NCI-H187 (cell line): ENCODE measurements at places on chromosomes 1 and 21.

DNA sequence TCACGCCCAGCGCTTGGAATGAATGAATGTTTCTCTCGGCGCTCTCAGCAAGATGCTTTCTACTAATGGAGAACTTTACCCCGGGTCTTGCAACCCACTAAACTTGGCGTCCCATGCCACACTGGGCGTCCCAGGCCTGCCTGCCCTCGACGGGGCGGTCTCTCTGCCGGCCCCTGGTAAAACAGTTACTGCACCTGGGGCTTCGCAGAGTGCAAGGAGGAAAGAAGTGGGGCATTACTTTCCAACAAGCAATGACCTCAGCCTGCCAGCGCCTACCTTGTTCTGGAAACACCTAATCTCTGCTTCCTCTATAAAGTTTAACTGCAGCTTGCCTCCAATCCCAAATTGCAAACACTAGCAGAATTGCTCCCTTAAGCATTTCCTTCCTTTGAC is 27.8 kb upstream of the NFIA start:
- DNase-seq, result no peak

DNA sequence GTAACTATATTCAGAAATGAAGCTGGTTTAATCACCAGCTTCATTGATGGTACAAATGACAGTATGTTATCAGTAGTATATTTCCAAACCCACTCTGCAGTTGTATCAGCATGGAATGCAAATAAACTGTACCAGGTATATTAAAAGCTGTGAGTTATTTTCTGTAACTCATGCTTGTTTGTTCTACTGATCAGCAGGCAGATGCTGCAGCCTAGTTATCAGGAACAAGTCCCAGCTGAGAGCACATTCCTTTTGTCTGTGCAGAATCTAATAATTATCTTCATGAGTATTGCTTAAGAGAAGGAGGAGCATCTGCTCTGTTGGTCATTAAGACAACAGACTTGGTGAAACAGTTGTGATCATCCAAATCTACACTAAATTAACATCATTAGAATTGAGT is 1331.1 kb downstream of the MRPL39 start:
- no peak for DNase-seq

- DNase-seq, result peak; percentile 64
Observed at GRCh38 chr1:21439721-21440629, at the start of gene NBPF3. TSS of gene NBPF3 (plus strand) at chr1:21440137. CDS start at chr1:21445087, 4,950 bp downstream.

DNA sequence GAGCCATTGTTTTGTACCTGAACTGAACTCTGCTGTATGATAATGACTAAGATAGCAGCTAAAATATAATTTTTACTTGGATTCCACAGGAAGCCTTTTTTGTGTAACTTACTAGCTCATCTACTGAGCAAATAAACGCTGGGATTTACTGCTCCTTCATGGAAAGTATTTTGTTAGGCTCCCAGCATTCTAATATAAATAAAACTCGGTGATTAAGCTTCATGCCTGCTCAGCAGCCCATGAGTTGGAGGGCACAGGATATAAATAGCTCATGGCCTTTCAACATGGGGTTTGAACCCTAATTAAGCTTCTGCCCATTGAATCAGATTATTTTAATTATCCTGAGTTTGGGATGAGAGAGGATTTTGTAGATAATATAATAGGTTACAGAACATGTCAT is 180.0 kb downstream of the PCP4 start:
- DNase-seq, result no peak

DNA sequence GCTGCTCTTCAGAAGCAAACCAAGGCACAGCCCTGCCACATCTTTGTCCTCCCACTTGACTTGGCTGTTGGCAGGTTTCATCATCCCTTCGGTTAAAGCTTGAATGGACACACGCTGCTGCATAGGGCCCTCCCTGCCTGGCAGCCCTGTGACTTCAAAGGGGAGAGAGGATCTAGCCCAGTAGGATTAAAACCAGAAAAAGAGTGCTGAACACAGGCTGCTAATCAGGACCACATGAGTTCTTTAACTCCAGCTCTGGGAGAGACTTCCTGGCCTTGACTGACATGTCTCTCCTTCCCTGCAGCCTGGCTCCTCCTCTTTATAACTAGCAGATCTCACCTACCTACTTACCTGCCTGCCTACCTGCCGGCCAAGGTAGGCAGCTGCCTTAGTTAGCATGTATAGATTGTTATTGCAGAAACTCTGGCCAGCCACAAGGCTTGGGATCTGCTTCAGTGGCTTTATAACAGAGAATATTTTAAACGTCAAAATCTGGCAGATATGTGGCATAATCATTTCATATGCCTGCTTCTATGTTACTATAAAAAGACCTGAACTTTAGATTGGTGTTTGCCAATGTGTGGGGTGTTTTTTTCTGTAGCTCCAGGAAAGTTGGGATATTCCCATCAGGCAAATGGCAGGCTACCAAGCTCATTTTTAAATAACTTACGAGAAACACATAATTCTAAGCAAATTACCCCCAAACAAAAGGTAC is 49.4 kb downstream of the ERG start:
- DNase-seq, result no peak
